ENCODE measurements at places on chromosomes 5 and 9.

DNA sequence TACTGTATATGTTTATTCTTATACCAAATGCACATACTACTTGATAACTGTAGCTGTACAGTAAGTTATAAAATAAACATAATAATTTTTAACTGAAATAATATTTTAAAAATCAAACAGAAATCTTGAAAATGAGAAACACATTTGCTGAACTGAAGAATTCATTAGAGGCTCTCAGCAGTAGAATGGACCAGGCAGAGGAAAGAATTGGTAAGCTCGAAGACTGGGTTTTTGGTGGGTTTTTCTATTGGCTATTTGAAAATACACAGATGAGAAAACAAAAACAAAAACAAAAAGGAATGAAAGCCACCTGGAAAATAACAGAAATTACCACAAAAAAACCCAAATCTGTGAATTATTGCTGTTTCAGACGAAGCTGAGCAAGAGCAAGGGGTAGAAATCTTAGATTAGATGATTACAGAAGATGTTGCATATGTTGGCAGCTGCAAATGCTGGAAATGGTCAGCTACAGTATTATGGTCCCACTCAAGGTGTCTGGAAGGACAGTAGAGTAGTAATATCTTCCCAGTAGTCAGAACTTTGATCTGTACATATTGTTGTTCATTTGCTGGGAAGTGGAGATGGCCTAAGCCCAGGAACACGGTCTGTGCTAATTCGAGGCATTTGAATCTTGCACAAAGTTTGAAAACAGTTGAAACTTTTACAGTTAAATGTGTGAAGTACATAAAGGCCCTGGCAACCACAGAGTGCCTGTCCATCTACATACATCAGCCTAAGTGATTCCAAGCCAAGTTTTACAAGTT lies 233.4 kb downstream of the COMMD10 start:
- DNase-seq, result no peak

DNA sequence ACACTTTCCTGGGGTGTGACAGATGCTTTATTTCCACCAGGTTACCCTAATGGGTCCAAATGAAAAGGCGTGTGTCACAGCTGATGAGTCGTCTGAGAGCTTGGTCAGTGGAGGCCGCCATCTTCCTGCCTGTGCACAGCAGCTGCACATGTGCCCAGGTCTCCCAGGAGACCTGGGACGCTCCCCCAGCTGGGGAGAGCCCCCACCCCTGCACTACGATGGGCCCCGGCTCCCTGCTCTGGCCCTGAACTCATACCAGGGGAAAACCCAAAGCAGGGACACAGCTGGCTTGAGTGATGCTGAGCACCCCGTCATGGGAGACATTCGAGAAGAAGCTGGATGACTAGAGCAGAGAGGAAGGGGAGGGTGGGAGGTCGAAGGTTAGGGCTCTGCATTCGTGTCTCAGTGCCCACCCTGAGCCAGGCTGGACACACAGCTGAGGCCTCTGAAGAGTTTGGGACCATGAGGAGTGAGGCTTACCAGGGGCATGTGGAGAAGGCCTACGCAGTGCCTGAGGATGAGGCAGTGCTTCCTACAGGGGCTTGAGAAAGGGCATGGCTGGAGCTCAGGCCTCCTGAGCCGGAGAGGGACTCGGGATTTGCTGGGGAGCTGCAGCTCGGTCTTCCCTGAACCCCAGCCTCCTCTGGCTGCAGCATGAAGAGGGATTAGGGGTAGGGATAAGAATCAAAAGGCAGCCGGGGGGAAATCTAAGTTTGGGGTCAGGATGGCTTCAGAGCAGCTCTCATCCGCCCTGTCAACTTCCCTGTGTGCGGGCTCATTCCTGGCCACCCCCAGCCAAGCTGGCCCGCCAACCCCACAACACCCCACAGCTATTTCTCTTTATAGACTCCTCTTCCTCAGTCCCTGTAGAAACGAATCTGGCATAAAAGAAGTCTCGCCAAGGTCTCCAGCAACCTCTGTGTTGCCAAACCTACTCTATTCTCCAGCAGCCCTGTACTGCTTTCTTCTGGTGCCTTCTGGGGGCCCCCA lies 42.2 kb upstream of the RNU6ATAC start:
- no peak for DNase-seq

- DNase-seq, result peak; percentile 68
Measured at GRCh38 chr5:174532455-174533453, 191.6 kb upstream of the MSX2 start.

DNA sequence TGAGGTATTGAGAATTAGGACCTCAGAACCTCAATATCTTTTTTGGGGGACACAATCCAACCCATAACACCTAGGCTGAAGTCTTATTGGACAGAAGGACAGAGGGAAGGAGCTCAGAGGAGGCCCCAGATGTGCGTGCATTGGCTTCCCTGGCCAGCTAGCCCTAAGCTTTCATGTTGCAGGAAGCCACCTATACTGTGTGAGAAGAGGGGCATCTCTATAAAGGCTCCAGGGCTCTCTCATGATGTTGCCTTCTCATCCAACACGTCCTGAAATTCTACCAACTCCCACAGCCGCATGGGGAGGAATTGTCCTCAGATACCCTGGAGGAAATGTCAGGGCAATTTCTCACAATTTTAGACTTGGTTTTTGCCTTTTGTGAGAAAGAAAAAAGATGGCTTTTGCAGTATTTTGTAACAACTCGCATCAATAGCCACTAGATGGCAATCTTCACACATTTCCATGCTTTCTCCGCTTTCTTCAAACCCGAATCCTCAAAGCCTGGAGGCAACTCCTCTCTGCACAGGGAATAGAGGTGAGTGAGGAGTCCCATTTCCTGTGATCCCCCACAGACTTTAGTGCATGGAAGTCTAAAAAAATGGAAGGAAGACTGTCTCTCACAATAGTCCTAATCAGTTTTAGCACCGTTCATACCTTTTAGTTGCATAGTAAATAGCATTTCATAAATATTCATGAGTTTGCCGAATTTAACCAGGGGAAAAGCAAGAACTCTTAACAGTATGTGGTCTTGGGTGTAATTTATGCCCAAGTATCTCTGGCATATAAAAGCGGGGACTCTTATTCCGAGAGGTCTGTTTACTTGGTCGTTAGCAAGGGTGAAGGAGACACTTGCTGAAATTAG lies 7.4 kb upstream of the PPP3R2 start:
- peak; percentile 44 for DNase-seq

DNA sequence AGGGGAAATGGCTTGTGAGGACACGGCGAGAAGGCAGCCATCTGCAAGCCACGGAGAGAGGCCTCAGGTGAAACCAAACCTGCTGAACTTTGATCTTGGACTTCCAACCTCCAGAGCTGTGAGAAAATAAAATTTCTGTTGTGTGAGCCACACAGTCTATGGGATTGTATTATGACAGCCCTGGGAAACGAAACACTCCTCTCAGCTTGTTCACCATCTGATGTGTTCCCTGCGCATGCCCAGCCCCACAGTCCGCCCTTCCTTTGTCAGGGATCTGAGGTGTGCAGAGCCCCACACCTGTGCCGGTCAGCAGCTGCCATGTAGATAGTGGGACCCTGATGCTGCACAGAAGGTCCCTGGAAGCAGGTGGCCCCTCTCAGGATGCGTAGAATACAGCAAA lies 34.1 kb downstream of the PLPP7 start:
- DNase-seq, result no peak

- DNase-seq, result no peak
Measured at GRCh38 chr5:44935262-44935661, 126.5 kb downstream of the MRPS30 start.

Measured in NCI-H510A treated with DMSO at 0.1 percent for 48 hours (cell line).